NCI-H345 (cell line): ENCODE measurements at places on chromosomes 3 and 15.

DNA sequence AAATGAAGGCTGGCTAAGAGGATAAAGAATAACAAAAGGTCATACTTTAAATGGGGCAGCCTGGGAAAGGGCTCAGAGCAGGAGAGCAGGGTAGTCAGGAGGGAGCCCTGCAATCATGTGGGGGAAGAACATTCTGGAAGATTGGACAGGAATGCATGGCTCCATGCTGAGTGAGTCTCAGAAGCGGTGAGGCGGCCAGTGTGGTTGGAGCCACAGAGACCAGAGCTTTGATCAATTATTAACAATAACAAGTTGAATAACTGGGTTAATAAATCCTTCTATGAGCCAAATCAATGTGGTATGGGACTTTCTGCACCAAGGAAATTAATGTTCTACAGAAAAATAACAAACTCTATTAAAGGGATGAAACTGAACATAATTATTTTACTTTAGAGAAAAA, 57.9 kb upstream of the DCUN1D1 start:
- DNase-seq: no peak

DNA sequence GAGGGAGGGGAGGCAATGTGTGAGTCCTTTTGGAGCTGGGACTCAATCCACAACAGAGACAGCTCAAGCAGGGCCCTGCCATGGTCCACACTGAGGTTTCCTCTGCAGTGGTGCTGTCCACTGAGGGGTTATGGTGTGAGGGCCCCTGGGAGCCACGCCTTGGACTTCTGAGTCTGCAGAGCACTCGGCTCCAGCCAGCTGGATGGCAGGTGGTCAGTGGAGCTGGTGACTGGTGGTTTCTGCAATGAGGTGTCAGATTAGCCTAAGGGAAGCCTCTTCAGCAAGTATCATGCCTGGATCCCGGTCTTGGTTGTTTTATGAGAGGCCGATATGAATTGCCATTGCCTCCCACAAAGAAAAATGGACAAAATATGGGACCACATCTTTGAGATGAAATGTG, 21.7 kb downstream of the LSM3 start:
- DNase-seq: no peak

GRCh38 chr3:138935505-138935862, 11.5 kb downstream of the FOXL2 start:
- DNase-seq: no peak

DNA sequence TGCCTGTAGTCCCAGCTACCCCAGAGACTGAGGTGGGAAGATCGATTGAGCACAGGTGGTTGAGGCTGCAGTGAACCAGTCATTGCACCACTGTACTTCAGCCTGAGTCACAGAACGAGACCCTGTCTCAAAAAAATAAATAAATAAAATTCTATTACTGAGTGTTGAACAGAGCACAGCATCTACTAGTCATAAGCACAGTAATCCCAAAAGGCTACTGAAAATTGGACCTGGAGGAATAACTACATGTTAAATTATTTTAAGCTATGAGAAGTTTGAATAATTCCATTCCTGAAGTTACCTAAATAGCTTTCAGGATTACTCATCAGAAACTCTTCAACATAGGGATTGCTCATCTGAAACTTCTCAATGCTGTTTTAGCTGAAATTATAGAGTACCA, 43.4 kb downstream of the ARMC8 start:
- no peak for DNase-seq

GRCh38 chr3:157063469-157063868, 96.5 kb downstream of the CCNL1 start:
- no peak for DNase-seq

- DNase-seq: no peak
Observed at GRCh38 chr3:115913069-115913686, 289.9 kb downstream of the GAP43 start.

GRCh38 chr3:186277268-186277909, 84.6 kb downstream of the DGKG start:
- DNase-seq: no peak
